Stimulated activated CD4-positive, alpha-beta T cell treated with anti-CD3 and anti-CD28 coated beads, TNF-alpha, amount 100 ng/mL, for 24 hours (primary cell): ENCODE measurements at places on chromosomes 6 and 20.

GRCh38 chr20:17664025-17664633, 17.9 kb downstream of the RRBP1 start:
- DNase-seq = no peak

DNA sequence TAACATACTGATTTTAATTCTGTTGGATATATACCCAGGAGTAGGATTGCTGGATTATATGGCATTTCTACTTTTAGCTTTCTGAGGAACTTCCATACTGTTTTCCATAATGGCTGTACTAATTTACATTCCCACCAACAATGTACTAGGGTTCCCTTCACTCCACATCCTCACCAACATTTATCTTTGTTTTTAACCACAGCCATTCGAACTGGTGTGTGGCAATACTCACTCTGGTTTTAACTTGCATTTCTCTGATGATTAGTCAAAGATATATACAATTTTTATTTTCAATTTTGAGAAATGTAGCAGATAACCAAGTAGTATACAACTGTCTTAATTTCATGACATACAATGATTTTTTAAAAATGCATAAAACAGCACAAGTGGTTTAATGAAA, 30.3 kb upstream of the ADGRG6 start:
- no peak for DNase-seq

- no peak for DNase-seq
These were observed 110.7 kb downstream of the DACT2 start for GRCh38 chr6:168208854-168209253.

GRCh38 chr20:19137641-19138040, 74.8 kb upstream of the SLC24A3 start:
- no peak for DNase-seq

- DNase-seq = no peak
These were observed 356.1 kb downstream of the CBLN4 start for GRCh38 chr20:55649254-55649653.
